ENCODE measurements at places on chromosomes 1 and 21.

- peak; percentile 95 for DNase-seq
Observed at GRCh38 chr1:244862699-244863490, 1.4 kb downstream of the HNRNPU start.

- no peak for DNase-seq
Observed at GRCh38 chr1:155622191-155622590, 12.2 kb downstream of the MSTO1 start.

- DNase-seq, result no peak
Observed at GRCh38 chr1:43034778-43035177, 76.1 kb upstream of the SLC2A1 start.

GRCh38 chr1:168466092-168466713 lies 77.6 kb downstream of the XCL2 start:
- peak; percentile 41 for DNase-seq

GRCh38 chr1:157312082-157312812 lies 174.1 kb upstream of the ETV3 start:
- no peak for DNase-seq

- DNase-seq, result no peak
Observed at GRCh38 chr1:105373681-105374080, 1624.0 kb downstream of the AMY1C start.

DNA sequence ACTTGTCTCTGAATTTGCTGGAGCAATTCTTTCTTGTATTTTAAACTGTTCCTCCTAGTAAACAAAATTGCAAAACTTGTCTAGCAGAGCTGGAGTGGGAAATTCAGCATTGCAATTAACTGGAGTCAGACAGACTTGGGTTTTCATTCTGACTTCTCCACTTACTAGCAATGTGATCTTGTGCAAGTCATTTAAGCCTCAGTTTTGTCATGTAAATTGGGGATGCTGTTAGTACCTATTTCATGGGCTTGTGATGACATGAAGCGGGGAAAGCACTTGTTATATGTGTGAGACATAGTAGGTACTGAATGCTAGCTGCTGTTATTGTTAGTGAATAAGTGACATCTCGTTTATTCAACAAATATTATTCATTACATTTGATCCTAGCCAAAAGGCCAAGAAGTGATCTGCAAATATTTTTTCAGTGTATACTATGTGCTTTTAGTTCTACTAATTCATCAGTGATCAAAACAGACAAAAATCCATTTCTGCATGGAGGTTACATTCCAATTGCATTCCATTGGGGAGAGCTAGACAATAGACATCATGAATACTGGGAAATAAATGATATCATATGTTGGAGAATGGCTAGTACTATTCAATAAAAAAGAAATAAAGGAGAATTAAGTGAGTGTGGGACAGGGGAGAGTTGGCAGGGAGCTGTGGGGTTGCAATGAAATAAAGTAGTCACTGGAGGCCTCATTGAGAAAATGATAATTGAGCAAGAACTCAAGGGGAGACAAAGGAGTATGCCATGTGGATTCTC lies 47.1 kb downstream of the CACHD1 start:
- DNase-seq, result no peak

- DNase-seq, result no peak
Observed at GRCh38 chr1:54266195-54266594, 66.2 kb downstream of the MRPL37 start.

DNA sequence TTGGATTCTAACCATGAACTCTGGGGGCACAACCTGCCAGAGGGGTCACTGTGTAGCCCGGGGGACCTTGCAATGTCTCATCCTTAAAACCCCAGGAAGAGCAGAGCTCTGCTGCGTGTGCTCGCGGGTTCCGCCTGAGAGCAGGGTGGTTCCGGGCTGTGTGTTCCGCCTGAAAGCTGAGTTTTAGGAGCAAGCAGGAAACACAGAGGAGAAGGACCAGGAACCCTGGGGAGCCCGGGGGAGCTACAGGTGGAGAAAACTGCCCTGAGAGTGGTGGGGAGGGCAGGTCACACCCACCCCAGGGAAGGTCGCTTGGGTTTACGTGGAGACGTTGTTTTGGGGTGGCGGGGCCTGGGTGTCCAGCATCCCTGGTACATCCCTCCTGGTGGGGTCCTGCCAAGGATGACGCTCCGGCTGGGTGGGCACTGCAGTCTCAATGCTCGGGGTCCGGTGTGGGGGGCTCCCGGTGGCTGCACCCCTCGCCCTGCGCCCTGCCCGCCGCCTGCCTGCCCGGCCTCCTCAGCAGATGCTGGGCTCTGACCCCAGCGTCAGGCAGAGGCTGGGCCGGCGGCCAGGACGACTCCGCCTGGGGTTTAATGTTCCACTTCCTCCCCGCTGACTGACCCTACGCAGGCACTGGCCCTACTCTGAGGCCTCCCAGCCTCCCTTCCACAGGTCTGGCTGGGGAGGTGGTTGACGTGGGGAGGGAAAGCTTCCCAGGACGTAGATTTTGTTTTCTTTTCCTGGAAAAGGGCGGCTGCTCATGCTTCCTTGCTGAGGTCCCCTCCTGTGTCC lies 17.3 kb upstream of the C1orf159 start:
- DNase-seq, result no peak

DNA sequence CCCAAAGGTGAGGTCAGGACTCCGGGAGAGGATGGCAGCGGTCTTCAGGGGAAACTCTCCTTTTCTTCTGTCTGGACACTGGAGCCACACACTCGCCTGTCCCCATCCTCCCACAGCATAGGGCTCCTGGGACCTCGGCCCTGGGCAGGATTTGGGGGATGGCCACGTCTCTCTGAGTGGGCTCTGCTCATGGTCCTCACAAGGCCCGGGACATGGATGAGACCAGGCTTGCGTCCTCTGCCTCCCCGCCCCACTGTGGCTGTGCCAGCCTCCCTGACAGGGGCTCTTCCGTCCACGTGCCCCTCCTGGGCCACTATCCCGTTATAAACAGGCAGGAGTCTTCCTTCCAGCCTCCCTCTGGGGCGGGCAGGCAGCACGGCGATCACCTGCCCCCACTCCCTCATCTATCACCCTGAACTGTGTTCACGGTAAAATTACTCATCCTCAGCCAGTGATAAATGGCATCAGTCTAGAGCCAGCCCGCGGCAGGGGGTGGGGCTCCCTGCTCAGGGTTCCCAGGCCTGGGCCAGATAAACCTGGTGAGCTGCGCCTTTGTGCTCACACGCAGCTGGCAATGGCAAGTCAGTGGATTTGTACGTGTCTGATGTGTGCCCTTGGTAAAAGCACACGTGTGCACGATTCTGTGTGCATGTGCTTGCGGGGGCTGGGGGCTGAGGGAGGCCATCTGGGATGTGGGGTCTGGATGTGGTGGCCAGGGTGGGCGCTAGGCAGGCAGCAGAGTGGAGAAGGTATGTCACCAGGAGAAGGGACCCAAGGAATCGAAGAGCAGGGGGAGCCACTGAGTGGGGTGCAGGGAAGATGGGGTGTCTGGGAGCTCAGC lies 12.6 kb upstream of the SAMD11 start:
- no peak for DNase-seq
